ENCODE measurements at places on chromosomes 12 and 14.
A peak's percentile ranks its signal among the peaks of the same experiment; 100 is the strongest.

DNA sequence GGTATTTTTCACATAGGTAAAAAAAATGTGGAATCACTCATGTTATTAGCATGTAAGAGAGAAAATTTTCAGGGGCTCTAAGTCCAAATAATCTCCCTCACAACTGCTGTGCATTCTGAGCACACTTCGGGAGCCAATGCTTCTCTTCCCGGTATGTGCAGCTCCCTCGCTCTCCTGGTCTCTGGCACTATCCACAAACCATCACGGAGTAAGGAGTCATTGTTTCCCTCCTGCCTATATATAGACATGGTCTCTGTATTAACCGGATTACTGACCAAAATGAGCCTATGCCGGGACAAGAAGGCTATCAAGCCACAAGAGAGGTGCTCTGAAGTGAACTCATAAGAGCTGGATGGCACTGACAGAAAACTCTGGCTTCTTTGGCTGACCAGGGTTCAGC is 13.4 kb downstream of the HECTD4 start:
- no peak for DNase-seq

DNA sequence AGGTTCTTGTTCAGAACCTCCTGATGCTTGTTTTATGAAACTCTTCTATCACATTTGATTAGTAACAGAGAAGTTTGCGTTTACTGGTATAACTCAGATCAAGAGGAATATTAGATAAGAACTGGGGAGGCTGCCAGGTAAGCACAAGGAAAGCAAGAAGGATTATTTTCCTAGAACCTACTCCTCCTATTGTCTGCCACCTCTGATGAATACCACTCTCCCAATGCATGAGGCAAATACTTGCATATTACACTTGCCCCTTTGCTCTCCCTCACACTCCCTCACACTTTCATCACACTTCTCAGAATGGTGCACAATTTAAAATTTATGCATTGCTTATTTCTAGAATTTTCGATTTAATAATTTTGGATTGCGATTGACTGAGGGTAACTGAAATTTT is 43.6 kb downstream of the LIN7A start:
- DNase-seq = no peak

DNA sequence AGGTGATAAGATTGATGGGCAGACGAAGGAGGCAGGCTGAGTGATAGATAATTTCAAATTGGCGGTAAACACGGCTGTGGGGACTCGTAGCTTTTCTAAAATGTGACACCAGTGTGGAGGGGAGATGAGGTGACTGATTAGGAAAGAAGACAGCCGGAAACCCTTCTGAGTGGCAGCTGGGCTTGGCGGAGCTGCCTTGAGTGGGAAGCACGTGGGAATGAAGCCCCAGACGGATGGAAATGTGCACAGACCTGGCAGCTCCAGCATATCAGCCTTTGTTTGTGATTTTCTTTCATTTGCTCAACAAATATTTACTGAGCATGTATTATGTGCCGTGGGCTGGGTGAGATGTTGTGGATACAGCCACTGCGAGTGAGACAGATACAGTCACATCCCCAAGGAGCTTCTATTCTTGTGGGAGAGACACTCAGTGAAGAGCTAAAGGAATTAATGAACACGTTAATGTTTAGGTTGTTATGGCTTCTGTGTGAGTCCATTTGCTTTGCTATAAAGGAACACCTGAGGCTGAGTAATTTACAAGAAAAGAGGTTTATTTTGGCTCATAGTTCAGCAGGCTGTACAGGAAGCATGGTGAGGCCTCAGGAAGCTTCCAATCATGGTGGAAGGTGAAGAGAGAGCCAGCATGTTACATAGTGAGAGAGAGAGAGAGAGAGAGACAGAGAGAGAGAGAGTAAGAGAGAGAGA is 65.5 kb upstream of the LHX5 start:
- no peak for DNase-seq

DNA sequence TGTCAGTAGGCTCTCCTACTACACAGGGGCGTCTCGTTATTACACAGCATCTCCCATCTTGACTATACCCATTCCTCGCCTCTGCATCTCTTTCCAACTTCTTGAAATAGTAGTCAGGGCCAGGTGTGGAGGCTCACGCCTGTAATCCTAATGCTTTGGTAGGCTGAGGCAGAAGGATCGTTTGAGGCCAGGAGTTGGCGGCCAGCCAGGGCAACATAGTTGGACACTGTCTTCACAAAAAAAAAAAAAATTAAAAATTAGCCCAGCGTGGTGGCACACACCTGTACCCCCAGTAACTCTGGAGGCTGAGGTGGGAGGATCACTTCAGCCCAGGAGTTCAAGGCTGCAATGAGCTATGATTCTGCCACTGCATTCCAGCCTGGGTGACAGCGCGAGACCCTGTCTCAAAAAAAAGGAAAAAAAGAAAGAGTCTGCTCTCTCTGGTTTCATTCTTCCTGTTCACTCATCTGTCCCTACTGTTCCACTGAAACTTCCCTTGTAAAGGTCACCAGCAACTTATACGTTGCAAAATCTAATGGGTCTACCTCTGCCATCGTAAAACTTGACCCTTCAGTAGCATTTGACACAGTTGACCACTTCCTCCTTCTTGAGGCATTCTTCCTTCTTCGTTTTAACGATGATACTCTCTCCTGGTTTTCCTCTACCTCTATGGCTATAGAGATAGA is 41.0 kb upstream of the PTGR2 start:
- DNase-seq = no peak

DNA sequence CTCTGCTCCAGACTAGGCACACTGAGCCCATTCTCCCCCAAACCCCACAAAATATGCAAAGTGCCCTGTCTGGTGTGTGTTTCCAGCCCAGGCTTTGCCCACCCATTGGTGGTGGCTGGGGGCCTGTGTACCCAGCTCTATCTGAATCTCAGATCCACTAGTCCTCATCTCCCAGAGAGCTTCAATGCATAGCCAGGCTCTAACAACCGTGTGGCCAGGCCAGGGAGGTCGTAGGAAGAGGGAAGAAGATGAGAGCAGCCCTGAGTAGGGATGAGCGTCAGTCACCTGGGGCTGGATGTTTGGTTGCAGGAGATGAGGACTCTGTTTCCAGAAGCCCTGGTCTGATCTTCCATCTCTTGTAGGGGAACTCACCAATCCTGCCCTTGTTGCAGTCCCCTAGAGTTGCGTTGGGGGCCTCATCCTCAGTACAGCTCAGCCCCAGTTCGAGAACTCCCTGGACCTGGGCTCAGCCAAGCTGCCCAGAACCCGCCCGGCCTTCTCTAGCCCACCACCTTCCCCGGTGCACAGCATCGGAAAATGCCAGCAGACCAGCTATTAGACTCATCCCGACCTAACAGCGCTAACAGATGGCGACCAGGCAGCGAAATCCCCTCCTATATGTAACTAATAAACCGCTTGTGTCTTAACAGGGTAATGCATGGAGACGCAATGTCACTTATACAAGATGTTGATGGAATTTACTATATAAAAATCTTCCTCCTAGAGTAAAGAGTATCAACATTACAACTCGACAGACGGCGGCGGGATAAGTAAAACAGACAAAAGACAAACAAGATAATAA is 3.2 kb upstream of the LHX5 start:
- DNase-seq = no peak

- no peak for DNase-seq
These were observed 23.0 kb upstream of the NRDE2 start for GRCh38 chr14:90354551-90355298.

GRCh38 chr14:67553547-67553946 is 20.5 kb downstream of the PLEKHH1 start:
- no peak for DNase-seq

DNA sequence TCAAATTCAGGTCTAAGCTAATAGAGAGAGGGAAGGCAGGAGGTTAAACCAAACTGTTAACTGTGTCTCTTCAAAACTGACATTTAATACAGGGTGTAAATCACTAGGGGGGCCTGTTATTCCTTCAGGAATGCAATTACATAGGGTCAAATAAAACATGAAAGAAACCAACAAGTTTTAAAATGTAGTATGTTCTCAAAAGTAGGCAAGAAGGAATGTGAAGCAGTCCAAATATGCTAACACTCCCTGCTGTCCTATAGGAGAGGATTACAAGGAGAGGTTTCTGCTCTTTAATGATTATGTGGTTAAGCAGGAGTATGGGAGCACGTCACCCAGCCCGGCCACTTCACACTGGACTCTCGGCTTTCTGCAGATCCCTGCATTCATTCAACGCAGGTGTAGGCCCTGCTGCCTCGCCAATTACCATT is 42.5 kb upstream of the BMP4 start:
- DNase-seq = no peak

GRCh38 chr12:132063491-132063890 is 80.6 kb downstream of the DDX51 start:
- DNase-seq = no peak

GRCh38 chr12:89129167-89129870 is 223.0 kb downstream of the DUSP6 start:
- DNase-seq = peak; percentile 19

GRCh38 chr12:66942741-66943465 is 264.0 kb upstream of the GRIP1 start:
- no peak for DNase-seq

All from putamen (tissue), 1 donor.